ENCODE measurements at places on chromosomes 4 and X.

DNA sequence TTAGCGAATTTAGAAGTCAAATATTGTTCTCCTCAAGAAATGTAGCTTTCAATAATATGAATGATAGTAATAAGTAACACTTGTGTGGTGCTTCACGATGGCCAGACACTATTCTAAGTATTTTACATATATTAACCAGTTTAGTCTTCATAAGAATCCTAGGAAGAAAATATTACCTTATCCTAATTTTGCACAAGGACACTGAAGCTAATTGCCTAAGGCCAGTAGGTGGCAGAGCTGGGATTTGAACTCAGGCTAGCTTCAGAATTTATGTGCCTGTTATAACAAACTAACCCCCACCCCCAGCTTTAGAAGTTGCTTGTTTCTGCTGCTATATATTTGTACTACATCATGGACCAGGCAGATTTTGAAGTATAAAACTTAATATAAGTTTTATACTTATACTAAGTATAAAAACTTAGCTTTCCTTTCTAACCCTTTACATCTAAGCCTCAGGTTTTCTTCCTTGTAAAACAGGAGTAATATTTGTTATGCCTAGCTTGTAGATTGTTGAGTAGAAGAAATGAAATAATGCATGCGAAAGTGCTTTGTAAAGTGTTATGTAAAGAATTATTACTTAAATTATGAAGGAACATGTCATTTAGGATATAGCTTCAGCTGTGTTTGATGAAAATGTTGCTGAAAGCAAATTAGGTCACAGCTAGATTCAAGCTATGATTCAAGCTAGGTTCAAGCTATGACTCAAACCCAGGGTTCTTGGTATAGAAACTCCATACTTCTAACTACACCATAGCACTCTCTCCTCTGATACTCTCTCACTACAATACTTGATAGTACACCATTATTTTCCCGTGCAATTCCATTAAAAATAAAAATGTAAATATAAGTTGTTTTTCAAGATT, 4.2 kb upstream of the CDS1 start:
- peak; percentile 23 for DNase-seq

DNA sequence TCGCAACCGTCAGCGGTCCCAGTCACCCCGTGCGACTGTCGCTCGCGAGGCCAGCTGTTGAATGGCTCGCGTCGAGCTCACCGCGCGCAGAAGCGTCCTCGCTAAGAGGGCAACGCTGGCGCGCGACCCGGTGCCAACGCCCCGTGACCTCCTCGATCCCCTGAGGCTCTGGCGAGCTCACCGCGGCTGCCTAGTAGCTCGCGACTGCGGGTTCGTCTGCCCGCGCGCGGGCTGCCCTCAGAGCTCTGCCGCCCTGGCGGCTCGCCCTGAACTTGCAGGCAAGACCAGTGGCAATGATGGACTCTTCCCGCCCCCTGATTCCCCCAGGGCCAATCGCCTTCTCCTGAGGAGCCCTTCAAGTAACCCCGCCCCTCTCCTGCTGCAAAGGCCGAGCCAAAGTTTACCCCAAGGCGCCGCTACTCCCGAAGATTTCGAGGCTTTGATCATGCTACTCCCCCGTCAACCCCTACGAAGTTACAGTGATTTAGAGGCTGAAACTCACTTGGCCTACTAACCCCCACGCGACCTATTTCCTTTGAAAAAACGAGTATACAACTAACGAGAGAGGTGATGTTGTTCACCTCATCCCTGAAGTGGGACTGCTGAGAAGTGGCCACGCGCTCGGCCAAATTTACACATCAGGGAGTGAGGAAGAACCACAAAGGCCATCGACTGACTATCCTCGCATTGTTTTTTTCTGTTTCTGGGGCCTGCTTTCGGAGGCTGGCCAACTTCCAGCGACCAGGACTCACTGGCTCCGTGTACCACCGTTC, 37.5 kb downstream of the PGRMC1 start:
- no peak for DNase-seq

GRCh38 chrX:18173494-18174180, 47.0 kb downstream of the BEND2 start:
- no peak for DNase-seq

GRCh38 chrX:41300758-41301437, 33.1 kb upstream of the DDX3X start:
- no peak for DNase-seq

GRCh38 chrX:47143894-47144625, 442 bp downstream of the NDUFB11 start:
- DNase-seq = no peak

DNA sequence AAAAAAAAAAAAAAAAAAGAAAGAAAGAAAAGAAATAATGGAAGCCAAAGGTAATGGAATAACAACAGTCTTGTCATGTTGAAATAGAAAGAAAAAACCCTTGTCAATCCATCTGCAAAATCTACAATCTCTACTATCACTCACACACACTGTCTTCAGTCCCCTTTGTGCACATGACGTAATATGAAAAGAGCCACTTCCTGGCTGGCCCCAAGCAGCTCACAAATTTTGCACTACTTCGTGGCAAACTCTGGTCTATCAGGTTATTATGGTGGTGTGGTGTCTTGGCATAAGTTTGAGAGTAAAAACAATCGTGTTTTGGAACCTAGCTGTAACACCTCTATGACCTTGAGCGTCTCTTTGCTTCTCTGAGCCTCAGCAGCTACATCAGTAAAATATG, 8.3 kb upstream of the AFAP1 start:
- no peak for DNase-seq

GRCh38 chr4:36128689-36129088, 115.6 kb downstream of the ARAP2 start:
- no peak for DNase-seq

GRCh38 chr4:64533159-64533558, 123.9 kb upstream of the TECRL start:
- DNase-seq = no peak

DNA sequence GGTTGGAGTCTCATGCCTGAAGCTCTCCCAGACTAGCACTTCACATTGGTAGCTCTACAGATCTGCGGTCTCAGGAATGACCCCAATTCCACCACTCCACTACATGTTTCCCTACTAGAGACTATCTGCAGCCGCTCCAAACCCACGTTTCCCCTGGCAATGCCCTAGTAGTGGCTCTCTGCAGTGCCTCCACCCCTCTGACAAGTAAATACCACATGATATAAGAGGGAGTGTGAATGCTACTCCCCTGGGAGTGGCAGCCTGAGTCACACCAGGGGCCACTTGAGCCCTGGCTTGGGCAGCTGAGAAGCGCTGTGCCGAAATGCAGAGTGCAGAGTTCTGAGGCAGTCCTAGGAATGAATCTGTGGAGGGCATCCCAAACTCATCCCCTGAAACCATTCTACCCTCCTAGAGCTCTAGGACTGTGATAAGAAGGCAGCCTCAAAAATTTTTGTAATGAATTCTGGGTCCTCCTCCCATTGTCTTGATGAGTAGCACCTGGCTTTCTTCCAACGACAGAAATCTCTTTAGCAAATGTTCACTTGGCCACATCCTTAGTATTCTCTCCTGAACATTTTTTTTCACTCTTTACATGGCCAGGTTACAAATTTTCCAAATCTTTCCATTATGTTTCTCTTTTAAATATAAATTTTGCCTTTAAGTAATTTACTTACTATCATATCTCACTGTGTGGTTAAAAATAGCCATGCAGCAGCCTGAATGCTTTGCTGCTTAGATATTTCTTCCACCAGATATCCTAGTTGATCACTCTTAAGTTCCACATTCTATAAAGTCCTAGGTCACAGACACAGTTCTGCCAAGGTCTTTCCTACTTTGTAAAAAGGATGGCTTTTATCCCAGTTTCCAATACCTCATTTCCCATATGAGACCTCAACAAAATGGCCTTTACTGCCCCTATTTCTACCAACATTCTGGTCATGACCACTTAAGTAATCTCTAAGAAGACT, 160.2 kb upstream of the CPEB2 start:
- DNase-seq = no peak

DNA sequence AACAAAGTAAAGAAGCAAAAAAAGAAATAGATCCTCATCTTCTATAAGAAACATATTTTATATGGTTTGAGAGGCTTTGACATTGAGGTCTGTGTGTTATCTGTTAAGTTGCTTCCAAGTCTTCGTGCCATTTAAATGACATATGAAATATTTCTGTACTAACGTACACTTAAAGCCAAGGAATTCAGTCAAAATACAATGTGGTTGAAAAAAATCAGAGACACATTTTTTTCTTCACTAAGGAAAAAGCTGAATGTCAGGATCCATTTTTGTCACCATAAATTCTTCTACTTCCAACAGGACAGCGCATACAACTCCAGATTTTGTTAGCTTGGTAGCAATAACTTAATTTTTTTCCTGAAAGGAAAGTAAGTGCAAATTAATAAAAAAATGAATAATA, 168.5 kb downstream of the FAT4 start:
- DNase-seq = no peak

DNA sequence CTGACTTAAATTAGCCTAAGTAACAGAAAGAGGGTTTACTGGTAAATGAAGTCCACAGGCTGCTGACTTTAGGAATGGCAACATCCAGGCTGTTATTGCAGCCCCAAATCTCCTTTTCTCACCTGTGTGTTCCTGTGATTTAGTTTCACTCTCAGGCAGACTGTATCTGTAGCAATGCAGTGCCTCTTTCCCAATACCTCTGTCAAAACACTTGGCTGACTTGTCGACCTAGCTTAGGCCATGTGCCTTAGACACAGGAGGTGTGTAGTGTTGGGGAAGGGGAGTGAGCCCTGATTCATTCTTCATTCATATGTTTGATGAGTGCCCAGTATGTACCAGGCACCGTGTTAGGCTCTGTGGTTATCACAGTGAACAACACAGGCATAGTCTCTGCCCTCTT, 46.9 kb downstream of the JADE3 start:
- no peak for DNase-seq

GRCh38 chr4:189124149-189124758, 816.4 kb upstream of the FRG1 start:
- peak; percentile 3 for DNase-seq

GRCh38 chr4:173264684-173265185, 69.4 kb downstream of the HMGB2 start:
- DNase-seq = peak; percentile 96
